Uterine smooth muscle cell (primary cell): ENCODE measurements at places on chromosomes 3 and 15. TPM values are rescaled to one million over a fixed set of nuclear protein-coding genes. Genes with fewer than 3 reads are reported as not detected.

The GPR149 gene
- not detected in 2 replicates for total RNA-seq

The FAM174B gene
- total RNA-seq = 0.50 and 1.00 TPM in 2 replicates

The DIPK2A gene
- 67.9 and 82.8 TPM in 2 replicates for total RNA-seq

The TRAT1 gene
- 0.11 TPM in 1 of 2 replicates, not detected in the other for total RNA-seq

The GOLGB1 gene
- total RNA-seq = 57.1 and 94.1 TPM in 2 replicates

The TIMP4 gene
- 5.1 and 5.6 TPM in 2 replicates for total RNA-seq

The COL6A6 gene
- under 0.01 and 0.11 TPM in 2 replicates for total RNA-seq

The FYCO1 gene
- total RNA-seq = 29.9 and 50.7 TPM in 2 replicates
